ENCODE measurements at places on chromosomes 12 and 14.

DNA sequence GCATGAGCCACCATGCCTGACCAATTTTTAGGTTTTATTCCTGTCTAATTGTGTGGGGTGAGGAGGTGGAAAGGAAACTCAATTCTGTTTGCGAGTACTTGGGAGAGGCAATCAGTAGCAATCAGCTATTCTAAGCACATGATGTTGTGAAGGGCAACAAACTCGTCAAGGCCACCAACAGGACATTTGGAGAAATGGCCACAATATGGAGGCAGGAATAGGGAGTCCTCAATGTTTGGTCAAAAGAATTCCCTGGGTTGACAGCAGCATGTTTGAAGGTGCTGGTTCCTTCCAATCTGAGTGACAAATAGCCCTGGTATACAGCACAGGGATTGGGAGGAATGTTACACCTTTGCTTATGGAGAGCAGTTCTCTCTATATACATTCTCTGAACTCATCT, 32.7 kb upstream of the USP44 start:
- DNase-seq, result no peak

GRCh38 chr12:52969828-52970569, 21.1 kb downstream of the KRT18 start:
- DNase-seq, result no peak

- DNase-seq, result no peak
These were observed 174.1 kb upstream of the PDZRN4 start for GRCh38 chr12:41013881-41014642.

DNA sequence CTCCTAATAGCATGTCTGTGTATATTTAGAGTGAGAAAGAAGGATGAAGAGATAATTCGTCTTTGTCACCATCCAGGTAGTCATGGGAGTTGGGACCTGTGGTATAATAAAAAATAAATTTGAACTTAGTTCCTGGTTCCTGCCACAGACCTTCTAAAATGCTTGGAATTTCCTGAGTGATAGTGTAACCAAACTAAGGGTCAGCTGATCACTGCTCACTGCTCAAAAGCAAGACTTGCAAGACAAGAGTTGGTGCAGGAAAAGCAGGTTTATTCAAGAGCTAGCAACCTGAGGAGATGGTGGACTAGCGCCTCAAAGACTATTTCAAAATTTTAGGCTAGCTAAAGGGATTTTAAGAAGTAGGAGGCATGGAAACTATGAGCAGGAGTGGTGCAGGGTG, 19.1 kb downstream of the ANG start:
- DNase-seq, result no peak

DNA sequence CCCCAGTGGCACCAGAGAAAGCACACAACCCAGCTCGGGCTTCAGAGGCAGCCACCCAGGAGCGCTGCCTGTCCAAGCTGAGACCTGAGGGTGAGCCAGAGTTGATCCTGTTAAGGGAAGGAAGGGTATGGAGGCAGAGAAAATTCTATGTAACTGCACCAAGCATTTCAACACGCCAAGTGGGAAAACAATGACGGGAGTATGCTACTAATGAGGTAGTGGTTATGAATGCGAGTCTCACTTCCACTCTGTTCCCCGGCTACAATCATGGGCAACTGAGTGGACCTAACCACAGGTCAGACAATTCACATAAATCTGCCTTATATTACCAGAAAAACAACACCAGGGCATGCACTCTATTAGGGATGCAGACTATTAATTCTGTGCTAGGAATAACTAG, 9.9 kb downstream of the ATG14 start:
- DNase-seq, result no peak

- DNase-seq, result no peak
These were observed 107.5 kb upstream of the NCOR2 start for GRCh38 chr12:124674937-124675336.

DNA sequence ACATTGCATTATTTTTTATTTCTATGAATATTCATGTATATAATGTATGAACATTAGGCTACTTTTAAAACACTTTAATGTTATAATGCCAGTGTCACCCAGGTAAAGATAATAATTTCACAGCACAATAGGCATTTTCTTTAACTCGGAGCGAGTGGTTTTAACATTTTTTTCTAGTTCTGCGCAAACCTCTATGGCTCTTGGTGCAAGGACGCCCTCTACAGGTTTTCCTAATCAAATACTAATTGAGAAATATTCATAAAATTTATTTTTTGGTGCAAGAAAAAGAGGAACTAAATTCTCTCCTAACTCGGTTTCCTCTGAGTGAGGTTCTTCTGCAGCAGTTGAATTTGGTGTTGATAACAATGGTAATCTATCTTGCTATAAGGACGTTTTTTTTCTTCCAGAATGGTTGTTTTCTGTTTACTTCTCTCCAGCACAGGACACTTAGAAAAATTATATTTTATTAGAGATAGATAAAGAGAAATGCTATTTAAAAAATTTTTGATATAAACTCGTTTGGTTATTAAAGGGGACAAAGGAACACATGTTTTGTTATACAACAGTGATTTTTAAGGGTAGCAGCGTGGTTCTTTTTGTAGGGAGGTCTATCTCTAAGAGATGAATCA, 2.4 kb upstream of the WIF1 start:
- peak; percentile 93 for DNase-seq

DNA sequence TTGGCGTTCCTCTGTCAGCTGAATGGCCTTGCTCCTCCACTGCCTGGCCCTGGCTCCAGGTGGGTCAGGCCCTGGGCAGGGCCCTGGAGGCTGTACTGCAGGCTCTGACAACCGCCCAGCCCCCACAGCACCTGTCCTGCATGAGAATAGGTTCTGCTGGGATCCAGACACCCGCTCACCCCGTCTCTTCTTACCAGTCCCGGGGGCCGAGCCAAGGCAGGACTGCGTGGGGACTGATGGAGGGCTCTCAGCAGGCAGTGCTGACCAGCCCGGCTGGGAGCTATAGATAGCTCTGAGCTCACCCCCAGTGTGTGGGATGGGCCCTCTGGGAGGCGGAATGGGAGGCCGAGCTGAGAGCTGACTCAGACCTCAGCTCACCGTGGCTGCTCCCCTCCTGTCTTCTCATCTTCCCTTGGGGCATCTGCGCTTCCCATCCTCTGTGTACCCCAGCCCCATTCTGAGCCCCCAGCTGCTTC, 39.6 kb downstream of the TEAD4 start:
- no peak for DNase-seq

GRCh38 chr12:50564237-50564947, 59.6 kb downstream of the DIP2B start:
- no peak for DNase-seq

DNA sequence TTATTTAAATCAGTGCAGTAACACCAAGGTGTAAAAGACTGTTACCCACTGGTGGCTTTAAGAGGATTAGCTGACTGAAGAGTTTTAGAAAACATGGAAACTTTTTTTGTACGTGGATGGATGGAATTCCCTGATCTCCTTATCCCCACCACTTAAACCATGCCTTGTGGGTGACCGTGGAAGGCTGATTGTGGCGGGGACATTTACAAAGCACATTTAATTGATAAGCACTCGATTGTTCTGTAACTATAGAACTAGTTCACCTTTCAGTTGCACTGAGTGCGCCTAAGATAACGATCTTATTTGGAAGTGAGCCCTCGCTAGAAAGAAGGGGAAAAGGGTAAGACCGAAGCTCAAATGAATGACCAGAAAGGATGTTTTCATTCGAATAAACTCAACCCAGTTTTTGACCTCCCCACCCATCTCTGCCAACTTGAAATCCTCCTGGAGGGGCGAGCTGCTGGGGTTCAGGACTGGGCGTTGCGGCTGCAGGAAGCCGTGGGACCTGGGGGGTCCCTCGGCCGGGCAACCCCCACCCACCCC, 688 bp upstream of the RASSF3 start:
- peak; percentile 61 for DNase-seq

DNA sequence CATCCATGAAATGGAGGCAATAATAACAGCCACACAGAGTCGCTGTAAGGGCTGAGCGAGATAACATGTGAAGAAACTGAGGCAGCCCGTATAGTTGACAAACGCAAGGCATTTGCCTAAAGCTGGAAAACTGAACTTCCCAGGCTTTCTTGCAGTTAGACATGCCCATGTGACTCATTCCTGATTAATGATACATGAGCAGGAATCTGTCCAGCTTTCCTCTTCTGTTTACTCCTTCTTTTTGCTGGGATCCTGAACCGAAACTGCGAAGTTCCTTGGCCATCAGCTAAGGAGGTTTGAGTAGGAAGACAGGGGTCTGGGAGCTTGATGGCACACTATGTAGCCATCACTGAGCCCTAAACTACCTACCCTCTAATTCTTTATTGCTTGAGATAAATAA, 52.2 kb downstream of the ST8SIA1 start:
- no peak for DNase-seq

GRCh38 chr14:105939810-105940508, 413.6 kb downstream of the TMEM121 start:
- no peak for DNase-seq

DNA sequence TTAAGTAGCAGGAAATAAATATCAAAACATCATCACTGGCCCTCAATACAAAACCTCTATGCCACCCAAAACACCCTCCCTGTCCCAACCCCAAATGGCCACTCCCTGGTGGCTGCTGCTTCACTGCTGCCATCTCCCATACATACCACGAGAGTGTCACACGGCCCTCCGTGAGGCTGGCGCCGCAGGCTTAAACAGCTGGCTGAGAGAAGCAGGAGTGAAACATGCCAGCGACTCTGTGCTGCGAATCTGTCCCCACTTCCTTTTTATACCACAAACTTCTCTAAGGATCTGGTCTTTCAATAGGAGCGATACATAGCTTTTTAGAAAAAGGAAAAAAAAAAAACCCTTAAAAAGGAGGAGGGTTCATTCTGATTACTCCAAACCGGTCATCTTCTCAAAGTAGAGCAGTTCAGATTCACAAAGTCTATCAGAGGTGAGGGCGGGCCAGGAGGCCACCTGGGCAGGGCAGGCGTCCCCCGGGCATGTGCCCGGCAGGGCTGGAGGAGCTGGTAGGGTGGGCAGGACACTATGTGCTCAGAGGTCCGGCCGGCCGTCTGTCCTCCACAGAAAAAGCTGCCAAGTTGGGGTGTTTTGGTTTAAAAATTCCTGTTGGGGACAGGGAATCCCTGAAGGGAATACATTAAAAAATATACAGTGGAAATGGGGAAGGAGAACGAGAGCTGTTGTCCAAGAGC, 26.5 kb downstream of the MAX start:
- peak; percentile 40 for DNase-seq

- DNase-seq, result no peak
These were observed 8.0 kb downstream of the AGAP2 start for GRCh38 chr12:57730336-57731067.

GRCh38 chr14:100783630-100784370, 42.1 kb upstream of the MEG3 start:
- no peak for DNase-seq

GRCh38 chr12:101706403-101706802, 9.0 kb downstream of the CHPT1 start:
- DNase-seq, result no peak

DNA sequence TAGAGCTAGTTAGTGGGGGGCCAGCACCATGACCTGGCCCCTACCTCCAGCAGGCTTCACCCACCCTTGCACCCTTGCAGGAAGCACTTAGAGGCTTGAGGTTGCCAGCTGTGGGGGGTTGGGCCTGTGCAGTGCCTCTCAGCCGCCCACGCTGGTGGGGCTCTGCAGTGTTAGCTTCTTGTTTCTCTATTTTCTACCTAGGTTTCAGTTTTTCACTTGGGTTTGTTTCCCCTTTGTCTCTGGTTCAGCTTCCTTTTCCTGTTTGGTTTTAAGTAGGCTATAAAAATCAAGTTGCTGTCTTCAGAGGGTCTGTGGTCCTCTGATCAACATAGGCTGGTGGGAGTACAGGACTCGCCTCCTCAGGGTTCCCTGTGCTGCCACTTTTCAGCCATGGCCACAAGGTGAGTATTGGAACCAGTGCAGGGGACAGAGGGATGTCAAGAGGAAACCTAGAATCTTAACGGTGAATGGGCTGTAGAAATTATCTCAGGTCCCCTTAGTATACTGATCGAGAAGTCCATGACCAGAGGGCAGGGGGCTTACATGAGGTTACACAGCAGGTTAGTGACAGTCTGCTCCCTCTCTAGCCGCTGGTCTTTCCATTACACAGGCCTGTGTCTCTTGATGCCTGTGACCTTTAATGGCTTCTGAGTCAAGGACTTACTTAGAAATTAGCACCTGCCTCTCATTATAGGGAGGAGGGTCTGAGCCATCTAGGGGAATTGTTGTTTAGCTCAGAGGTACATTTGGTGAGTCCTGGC, at the start of gene EVL:
Gene EVL, plus strand, starts transcription at position 312 of the 761 bp plus-strand sequence. Its CDS starts 79 bp downstream, at position 391.
- peak; percentile 88 for DNase-seq

DNA sequence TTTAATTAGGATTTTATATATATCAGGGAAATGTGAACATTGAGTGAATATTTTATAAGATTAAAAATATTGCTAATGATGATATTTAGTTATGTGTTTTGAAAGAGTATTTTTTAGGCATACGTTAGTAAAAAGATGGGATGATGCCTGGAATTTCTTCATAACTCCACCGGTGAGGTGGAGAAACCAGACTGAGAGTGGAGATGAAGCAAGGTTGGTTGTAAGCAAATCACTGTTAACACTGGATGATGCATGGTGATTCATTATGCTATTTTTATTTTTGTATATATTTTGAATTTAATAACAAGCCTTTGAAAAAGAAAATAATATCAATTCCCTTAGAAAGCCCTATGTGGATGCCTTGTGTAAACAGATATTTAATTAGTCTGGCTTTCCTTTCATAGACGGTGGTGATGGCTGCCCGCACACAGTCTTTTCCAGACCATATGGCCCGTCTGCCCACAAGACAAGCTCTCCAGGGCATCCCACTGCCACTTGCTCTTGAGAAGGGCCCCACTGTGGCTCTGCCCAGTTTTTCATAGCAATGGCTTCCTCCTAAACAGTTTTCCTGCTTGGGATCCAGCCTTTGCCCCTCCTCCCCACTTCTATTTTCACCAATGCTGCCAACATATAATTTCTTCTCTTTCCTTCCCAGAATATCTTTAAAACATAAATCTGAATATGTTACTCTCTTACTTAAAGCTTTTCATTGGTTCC, 95.4 kb downstream of the HELB start:
- DNase-seq, result no peak

DNA sequence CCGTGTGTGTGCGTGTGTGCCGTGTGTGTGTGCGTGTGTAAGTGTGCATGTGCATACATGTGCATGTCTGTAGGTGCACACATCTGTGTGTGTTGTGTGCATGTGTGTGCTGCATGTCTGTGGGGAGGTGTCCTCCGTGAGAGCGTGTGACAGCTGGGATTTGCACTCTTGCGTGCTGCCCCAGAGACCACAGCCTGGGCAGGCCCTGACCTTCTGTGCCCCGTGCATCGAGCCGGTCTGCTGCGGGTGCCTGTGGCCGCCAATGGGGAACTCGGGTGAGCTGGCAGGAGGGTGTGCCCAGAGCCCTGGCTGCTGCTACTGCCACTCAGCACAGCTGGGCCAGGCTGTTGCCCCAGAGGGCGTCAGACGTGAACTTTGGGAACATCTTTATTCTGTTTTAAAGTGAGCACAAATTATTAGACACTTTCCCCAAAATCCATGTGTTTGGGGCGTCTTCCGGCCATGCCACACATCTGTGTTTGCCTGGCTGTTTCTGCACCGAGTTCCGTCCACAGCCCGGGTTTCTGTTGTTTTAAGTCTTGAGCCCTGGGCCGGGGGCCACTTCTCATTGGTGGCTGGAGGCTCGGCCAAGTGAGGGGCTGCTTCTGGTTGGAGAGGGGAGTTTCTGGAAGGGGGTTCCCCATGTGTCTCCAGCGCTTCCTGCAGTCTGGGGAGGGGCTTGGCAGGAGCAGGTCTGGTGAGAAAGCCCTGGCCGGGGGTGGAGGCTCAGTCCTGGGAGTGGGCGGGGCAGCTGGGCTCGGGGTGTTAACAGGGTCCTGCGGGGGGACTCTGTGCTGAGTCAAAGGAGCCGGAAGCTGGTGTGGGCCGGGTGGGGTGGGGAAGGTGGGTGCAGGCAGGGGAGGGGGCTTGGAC, 7.6 kb downstream of the CEP170B start:
- DNase-seq, result no peak

GRCh38 chr12:10457760-10458159, 4.6 kb upstream of the KLRC1 start:
- DNase-seq, result no peak
